ENCODE measurements at places on chromosomes 11 and 22.

DNA sequence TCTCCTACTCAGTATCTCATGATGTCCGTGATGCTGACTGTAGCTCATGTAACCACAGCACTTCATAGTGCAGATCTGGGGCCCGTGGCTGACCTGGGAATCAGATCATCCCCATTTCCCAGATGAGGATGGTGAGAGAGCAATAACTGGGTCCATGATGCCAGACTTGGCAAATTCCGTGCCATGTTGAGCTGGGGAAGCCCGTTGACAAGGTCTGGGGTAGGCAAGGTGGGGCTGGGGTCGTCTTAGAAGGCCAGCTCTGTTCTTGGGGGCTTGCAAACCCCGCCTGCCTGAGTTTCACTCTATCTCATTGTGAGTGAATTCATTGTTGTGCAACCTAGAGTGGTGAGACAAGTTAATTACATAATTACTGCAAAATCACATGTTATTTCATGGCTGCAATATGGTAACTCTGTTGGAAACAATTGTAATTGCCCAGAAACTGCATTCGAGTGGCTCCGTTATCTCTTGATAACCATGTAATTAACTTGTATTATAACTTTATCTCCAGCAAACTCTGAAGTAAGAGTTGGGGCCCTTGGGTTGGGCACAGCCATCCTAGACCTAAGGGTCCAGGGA lies 41.7 kb downstream of the LMO1 start:
- DNase-seq = no peak

DNA sequence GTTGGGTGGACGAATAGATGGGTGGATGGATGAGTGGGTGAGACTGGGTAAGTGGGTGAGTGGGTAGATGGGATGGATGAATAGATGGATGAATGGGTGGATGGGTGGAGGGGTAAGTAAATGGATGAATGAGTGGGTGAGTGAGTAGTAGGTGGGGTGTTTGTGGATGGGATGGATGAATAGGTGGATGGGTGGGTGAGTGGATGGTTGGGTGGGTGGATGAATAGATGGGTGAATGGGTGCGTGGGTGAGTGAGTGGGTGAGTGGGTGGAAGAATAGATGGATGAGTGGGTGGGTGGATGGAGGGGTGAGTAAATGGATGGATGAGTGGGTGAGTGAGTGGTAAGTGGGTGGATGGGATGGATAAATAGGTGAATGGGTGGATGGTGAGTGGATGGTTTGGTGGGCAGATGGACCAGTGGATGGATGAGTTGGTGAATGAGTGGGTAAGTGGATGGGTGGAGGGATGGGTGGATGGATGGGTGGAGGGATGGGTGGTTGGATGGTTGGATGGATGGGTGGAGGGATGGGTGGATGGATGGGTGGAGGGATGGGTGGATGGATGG lies 12.6 kb downstream of the IGF2 start:
- DNase-seq = no peak

DNA sequence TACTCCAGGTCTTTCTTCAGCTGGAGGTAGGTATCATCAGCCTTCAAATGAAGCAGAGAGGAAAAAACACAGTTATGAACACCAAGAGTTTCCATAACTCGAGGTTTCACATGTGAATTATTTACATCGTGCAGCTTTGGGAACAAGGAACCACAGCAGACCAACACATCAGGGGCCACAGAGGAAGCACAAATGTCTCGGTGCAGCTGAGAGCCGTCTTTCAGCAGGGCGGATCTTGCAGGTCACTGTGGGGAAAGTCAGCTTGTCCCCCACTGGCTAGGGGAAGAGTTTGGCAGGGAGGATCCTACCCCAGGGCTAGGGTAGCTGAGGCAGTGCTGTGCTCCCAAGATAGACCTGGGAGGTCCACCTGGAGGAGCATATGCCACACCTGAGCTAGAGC lies 74.7 kb downstream of the C11orf58 start:
- DNase-seq = no peak

DNA sequence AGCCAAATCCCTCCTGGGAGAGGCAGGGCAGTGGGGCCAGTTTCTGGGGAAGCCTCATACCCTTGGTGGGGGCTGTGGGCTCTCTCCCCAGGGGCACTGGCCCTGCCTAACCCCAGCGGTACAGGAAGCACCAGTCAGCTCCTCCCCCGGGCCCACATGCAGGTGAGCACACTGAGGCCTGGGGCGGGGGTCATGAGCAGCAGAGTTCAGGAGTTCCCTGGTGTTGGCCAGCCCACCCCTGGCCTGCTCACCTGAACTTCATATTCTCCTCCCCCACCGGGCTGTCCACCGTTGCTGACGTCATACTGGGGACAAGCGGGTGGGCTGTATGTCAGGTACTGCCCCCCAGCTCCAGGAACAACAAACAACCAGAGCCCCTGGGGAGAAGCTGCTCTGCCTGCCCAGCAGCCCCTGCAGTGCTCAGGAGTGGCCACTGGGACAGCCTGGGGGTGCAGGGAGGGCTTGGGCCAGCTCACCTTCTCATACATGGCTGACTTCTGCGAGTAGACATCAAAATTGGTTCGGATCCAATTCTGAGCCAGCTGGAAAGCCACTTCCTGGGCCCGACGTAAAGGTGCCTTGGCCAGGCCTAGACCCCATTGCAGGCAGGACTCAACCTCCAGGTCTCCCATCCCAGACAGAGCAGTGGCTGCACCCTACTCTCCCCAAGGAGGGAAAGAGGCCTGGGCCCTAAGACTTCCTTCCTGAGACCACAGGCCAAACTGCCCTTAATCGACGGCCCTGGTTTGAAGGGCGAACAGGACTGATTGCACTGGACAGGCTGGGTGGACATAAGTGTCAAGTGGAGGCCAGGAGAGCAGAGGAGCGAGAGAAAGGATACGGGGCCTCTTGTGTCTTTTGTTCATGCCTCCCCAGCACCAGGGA lies 20.8 kb downstream of the TREH start:
- no peak for DNase-seq
